ENCODE measurements at places on chromosomes 3 and 15.

DNA sequence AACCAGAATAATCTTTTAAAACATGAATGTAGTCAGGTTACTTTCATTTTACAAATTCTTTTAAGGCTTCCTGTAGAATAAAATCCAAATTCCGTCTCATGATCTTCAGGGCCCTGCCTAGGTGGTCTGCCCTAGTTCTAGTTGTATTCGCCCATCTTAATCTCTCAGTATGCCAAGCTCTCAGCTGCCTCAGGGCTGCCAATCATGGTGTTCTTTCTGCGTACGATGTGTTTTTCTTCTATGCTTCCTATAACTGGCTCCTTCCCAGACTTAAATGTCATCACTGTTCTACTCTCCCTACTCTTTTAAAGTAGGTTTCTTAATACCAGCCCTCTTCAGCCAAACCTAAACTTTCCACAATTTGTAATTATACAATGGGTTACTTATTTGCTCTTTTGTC lies 107.4 kb downstream of the GREM1 start:
- no peak for DNase-seq

- no peak for DNase-seq
Observed at GRCh38 chr15:69987492-69988489, 109.9 kb downstream of the TLE3 start.

DNA sequence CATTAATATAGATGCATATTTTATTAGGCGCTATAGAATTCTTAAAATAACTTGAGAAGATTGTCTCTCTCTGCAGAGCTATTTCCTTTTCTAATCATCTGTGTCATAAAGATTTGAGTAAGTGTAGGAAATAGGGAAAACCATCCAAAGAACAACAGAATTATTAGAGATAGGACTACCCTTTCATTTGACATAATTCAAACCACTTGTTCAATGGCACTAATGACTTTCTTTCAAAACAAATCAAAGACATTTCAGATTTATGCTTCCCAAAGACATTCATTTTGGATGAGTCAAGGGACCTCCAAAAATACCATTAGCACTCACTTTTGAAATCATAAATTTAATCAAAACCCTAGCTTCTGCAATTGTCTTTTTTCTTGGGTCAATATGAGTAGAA lies 29.5 kb downstream of the PRICKLE2 start:
- DNase-seq: no peak

DNA sequence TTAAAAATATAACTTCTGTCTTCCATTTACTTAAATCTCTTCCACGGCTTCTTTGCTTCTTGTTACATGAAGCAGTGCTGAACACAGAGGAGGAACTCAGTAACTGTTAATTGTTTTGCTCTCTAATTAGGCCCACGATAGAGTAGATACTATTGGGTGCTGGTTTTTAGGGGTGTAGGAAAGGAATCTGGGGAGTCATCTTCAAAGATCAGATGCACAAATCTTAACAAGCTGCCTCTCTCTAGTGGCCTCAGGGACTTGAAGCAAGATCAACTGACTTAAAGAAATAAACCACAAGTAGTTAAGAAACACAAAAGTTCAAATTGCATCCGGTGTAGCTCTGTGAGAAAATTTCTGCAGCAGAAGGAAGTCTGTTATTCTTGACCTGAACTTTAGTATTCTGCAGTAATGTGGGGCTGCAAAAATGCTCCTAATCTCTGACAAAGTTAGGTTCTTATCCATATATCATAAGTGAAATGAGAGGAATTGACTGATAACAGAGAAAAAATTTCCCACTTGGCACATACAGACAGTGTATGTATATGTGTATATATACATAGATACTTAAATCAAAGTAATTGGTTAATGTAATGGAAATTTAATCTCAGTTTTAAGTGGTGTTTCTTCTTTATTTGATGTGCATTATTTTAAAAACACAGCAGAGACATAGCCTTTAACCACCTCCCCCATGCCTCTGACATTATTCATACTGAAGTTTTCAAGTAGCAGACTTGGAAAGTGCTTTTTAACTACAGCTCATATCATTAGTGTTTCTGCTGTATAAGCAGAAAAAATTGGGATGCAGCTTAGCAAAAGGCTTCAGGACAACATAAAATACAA lies 51.8 kb downstream of the CHST2 start:
- DNase-seq: peak; percentile 51

DNA sequence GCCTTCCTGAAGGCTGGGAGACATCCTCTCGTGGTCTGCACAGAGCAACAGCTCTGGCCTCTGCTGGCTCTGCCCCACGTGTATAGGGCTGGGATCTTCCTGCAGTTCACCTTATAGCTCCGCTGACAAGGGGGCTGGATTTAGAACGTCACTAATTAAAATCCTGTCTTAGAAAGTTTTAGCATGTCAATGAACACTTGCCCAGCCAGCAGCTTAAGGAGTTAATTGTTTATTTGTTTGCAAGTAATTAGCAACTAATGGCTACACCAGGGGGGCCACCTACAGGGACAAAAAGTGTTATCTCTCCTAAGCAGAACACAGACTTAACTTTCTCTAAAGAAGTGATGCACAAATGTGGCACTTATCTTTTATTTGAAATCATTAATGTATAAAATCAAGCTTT lies at the start of gene HESX1:
Gene HESX1 (minus strand): TSS at position 84 of the 403 bp plus-strand sequence. CDS start 60 bp downstream, at position 24.
- DNase-seq: no peak

- no peak for DNase-seq
Observed at GRCh38 chr3:176514297-176514696, 683.0 kb downstream of the TBL1XR1 start.

GRCh38 chr3:40617084-40617483 lies 92.3 kb downstream of the ZNF621 start:
- DNase-seq: no peak

GRCh38 chr3:50364573-50365079 lies 5.3 kb upstream of the TMEM115 start:
- no peak for DNase-seq

DNA sequence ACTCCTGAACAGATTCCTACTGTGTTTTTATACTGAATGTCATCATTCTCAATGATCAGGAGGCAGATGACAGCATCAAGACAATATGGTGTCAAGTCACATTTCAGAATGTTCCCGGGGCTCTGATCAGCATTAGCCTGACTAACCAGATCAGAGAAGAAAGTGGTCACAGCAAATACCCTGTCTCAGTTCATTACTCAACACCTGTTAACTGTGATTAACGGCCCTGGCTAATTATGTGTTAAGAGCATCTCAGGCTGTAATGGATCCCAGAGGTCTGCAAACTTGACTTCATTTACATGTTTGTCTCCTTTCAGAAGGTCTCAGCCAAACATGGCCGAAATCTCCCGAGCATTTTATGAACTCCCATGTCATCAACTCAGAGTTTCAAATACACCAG lies 833.7 kb downstream of the FHIT start:
- DNase-seq: no peak

DNA sequence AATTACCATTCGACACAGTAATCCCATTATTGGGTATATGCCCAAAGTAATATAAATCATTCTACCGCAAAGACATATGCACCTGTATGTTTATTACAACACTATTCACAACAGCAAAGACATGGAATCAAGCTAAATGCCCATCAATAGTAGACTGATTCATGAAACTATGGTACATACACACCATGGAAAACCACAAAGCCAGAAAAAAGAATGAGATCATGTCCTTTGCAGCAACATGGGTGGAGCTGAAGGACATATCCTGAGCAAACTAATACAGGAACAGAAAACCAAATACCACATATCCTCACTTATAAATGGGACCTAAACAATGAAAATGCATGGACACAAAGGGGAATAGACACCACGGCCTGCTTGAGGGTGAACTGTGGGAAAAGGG lies 11.1 kb upstream of the MCF2L2 start:
- no peak for DNase-seq

- no peak for DNase-seq
Observed at GRCh38 chr3:172003146-172003545, 36.2 kb upstream of the FNDC3B start.

GRCh38 chr3:76044601-76045600 lies 259.6 kb upstream of the ZNF717 start:
- no peak for DNase-seq

- DNase-seq: no peak
Observed at GRCh38 chr15:68719051-68719450, 101.6 kb downstream of the ANP32A start.

GRCh38 chr15:40826423-40827075 lies 2.0 kb downstream of the PPP1R14D start:
- no peak for DNase-seq

DNA sequence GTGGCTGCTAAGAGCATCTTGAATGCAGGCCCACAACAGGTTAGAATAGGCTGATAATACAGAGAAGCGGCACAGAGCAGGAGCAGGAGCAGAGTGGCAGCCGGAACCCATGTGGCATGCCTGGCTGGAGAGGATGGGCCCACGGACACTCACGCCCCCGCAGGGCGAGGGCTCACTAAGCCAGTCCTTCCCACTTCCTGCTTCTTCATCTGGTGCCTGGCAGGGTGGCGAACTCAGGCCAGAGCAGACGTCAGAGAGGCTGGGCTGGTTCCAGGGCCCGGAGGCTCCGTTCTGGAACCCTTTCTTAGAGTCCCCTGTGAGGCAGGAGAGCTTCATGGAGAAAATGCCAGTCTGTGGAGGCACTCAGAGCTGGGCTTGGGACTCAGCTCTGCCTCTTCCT lies 195.1 kb downstream of the NTRK3 start:
- DNase-seq: no peak

DNA sequence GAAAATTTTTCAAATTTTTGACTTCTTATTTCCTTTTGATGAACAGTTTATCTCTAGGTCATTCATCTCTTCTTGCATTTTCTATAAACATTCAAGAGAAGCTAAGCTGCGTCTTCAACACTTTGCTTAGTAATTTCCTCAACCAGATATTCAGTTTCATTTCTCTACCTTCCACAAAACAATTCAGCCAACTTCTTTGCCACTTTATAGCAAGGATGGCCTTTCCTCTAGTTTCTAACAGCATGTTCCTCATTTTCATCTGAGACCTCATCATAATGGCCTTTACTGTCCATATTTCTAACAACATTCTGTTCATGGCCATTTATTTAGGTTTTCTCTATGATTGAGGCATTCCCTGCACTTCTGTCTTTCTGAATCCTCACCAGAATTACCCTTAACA lies 90.0 kb downstream of the ARIH1 start:
- DNase-seq: no peak

DNA sequence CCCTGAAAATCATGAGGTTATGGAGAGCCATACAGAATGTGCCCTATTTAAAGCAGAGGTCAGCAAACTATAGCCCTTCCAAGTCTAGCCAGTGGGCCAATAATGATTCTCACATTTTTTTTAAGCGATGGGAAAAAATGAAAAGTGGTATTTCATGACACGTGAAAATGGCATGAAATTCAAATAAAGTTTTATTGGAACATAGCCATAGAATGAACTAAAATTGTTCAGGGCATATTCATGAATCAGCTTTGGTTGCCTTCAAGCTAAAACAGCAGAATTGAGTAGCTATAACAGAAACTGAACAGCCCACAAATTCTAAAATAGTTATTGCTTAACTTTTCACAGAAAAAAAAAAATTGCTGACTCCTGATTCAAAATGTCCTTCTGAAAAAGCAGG lies 104.5 kb downstream of the TFG start:
- no peak for DNase-seq

- DNase-seq: no peak
Observed at GRCh38 chr3:168123201-168124176, 27.8 kb upstream of the GOLIM4 start.

GRCh38 chr3:27596334-27596841 lies 112.2 kb upstream of the SLC4A7 start:
- peak; percentile 53 for DNase-seq

- no peak for DNase-seq
Observed at GRCh38 chr3:51099794-51100535, 285.1 kb upstream of the MANF start.

- DNase-seq: no peak
Observed at GRCh38 chr3:45907769-45908705, 21.7 kb downstream of the CCR9 start.

- DNase-seq: peak; percentile 33
Observed at GRCh38 chr3:136075218-136075808, 109.8 kb downstream of the PPP2R3A start.

- DNase-seq: no peak
Observed at GRCh38 chr3:69008980-69009379, 4.5 kb downstream of the EOGT start.

- no peak for DNase-seq
Observed at GRCh38 chr3:147407498-147408187, 1.3 kb upstream of the ZIC4 start.

- no peak for DNase-seq
Observed at GRCh38 chr15:70400766-70401541, 303.2 kb upstream of the TLE3 start.

GRCh38 chr15:25596644-25597562 lies 158.1 kb upstream of the UBE3A start:
- DNase-seq: no peak

DNA sequence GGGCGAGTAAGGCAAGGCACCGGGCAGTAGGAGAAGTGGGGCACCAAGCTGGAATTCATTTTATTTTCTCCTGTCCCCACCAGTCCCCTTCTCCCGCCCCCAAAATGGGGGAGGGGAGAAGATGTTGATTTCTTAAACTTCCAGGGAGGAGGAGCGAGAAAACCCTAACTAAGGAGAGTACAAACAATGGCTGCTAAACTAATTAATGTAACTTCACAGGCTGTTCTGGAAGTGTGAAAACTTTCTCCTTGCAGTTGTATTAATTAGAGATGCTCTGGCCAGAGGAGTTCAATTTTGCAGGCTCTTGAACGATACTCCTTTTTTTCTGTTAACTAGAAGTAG lies 11.5 kb downstream of the ZIC4 start:
- no peak for DNase-seq

GRCh38 chr3:170016057-170016456 lies 21.7 kb upstream of the GPR160 start:
- no peak for DNase-seq

GRCh38 chr15:67384761-67385160 lies 130.2 kb downstream of the IQCH start:
- no peak for DNase-seq

GRCh38 chr3:11185564-11186317 lies 31.4 kb downstream of the HRH1 start:
- DNase-seq: no peak

GRCh38 chr3:21747376-21747775 lies 3.6 kb downstream of the ZNF385D start:
- DNase-seq: no peak

DNA sequence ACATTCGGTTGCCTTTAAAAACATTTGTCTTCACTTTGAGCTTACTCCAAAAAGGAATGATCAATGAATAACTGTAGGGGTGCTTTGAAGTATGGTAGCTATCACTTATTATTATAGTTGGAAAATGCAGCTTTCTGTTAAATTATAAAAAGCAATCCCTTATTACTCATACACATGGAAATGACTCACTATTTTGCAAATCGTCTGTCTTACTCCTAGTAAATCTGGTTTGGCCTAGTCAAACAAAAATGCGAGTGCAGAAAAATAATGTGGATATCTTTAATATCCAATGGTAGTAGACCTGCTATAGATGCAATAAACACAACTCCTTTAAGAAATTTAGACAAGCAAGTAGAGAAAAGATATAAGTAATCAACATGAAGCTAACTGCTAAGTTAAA lies 112.5 kb downstream of the ZIC1 start:
- no peak for DNase-seq

DNA sequence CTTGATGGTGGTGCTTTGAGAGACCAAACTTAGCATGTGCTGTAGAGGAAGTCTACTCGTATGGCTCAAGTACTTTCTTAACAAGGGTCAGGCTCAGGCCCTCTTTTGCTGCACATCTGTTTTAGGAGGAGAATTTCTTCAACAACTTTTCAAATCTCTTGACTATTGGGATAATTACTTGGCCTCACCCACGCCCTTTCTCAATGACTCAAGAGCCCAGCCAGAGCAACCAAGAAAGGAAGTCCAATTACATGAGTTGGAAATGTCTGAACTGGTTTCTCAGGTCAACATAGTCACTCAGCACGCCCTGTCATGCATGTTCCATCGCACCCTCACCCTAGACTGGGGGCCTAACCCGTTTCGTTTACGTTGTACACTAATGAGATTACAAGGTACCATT lies 44.8 kb upstream of the UMPS start:
- DNase-seq: peak; percentile 11

Measured in GM06990 (cell line).